ENCODE measurements at places on chromosomes 7 and 10.

- no peak for DNase-seq
Observed at GRCh38 chr10:33612551-33612950, 278.1 kb upstream of the NRP1 start.

GRCh38 chr7:13848681-13849131, 140.8 kb downstream of the ETV1 start:
- DNase-seq = no peak

DNA sequence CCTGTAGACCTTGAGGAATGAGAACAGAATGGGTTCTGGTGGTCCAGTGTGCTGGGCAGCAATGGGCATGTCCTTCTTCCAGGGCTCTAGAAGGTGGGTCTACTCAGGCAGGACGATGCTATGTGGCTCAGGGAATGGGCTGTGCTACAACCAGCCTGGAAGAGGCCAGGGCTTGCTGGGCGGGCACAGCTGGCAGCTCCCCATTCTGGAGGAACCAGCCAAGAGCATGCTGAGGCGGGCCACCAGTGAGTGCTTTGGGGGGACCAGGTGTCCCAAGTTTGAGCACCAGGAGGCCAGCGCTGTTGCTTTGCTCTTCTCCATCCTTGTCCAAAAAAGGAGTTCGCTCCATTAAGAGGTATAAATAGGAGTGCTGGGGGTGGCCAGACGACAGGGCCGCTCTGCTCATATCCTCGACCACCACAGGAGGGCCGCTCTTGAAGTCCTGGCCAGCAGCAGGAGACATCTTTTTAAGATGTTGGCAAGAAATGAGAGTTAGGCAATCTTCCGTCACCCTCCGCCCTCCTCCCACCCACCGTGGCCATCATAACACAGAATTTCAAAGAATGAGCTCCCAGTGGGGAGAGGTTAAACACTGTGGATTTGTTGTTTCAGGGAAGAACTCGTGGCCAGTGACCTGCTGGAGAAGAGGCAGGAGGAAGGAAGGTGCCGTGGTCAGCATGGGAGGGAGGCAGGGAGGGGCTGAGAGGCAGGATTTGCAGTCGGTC, 141.3 kb downstream of the GRK5 start:
- DNase-seq = no peak

DNA sequence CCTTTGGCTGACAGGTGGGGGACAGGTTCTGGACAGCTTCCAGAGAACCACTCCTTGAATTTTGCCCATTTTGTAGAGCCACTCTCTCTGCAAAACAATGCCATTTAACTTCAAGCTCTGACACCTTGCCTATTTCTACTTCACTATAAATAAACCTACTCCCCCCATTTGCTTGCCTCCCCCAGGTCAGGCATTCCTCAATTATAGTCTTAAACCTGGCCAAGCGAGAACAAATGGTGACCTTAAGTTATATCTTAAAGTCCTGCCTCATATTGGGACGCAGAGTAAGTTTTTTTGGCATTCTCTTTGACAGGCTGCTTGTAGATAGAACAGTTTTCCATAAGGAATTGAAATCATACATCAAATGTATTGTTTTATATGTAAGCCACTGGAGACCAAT, 706.9 kb downstream of the LRMDA start:
- DNase-seq = no peak

DNA sequence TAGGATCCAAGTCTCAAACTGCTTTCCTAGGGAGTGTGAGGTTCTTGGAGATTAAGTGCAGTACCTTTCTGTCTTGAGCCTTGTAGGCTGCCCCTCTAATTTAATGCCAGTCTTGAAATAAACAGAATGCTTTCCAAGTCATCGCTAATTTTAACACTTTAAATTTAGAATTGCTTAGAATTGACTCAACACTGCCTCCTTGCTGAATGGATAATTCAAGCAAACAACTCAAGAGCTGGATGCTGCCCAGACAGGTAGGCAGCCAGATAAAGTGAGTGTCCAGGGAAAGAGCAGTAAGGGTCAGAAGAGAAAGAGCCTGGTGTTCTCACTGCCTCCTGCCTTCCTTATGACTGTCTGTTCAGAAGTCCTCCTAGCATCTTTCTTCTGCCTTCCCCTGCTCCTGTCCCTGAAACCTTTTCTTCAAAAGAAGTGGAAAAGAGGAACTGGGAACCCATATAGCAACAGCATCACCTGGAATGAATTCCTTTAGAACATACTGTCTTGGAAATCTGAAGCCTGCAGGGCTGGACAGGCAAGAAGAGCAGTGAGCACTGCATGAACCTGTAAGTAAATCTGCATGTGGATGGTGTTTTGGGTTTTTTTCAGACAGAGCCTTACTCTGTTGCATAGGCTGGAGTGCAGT, 3.1 kb upstream of the GOT1 start:
- DNase-seq = no peak

DNA sequence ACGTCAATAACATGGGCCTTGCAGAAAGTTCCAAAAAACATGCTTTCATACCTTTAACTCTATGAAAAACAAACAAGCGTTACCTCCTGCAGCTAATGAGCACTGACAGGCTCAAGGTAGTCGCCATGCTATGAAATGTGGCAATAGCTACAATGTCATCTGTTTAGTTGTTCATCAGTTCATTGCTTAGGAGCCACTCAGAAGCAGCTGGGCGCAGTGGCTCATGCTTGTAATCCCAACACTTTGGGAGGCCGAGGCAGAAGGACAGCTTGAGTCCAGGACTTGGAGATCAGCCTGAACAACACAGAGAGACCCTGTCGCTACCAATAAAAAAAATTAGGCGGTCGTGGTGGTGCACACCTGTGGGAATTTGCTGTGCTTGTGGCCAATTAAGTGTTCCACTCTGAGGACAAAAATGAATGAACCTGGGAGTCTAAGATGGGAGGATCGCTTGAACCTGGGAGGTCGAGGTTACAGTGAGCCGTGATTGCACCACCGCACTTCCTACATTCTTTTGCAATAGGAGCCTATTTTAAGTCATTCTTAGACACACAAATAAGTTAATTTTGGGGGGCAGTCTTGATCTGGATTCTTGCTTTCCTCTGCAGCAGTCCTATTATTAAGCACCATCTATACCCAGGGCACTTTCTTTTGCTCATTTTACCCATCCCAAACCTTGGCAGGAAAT, 276.2 kb upstream of the KLF14 start:
- no peak for DNase-seq

DNA sequence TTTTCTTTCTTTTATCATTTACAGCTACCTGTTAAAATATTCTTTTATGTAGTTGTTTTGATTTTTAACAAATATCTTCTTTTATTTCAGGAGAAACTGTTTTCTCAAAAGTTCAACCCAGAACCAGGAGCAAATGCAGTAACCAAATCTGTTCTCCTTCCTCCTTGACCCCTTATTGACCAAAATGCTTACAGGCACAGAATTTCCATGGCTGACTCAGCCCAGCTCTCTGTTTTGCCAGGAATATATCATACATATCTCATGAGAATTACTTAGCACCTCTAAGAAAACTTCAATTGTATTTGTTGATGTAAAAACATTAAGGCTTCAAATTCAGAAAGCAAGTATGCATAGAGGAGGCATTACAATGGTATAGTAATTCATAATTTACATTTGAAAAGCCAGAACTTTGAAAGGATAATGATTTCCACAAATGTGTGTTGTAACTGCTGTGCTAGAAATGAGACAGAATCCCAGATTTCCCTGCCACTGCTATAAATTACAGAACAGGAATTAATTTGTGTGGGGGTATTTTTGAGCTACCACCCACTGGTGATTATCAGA, 2.2 kb downstream of the GSAP start:
- no peak for DNase-seq

- DNase-seq = no peak
Observed at GRCh38 chr7:19963695-19964094, 190.3 kb upstream of the TMEM196 start.

DNA sequence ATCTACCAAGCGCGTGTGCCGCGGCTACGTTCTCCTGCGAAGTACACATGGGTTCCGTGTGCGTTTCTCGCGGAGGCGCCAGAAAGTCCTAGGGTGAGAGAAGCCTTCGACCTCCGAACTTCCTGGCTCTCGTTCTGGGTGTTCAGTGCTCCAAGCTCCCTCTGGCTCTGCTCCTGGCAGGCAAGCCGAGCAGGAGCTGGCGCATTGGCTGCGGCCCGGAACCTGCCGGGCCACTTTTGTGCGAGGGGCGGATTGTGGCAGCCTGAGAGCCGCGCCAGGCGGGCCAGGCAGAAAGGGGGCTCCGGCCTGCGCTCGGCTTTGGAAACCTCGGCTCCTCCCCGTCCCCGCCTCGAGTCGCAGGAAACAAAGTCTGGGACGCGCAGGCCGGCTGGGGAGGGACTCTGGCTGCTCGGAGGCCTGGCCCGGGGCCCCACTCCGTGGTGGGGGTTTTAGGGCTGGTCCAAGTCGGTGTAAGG, 9.6 kb downstream of the EMX2 start:
- DNase-seq = peak; percentile 41

DNA sequence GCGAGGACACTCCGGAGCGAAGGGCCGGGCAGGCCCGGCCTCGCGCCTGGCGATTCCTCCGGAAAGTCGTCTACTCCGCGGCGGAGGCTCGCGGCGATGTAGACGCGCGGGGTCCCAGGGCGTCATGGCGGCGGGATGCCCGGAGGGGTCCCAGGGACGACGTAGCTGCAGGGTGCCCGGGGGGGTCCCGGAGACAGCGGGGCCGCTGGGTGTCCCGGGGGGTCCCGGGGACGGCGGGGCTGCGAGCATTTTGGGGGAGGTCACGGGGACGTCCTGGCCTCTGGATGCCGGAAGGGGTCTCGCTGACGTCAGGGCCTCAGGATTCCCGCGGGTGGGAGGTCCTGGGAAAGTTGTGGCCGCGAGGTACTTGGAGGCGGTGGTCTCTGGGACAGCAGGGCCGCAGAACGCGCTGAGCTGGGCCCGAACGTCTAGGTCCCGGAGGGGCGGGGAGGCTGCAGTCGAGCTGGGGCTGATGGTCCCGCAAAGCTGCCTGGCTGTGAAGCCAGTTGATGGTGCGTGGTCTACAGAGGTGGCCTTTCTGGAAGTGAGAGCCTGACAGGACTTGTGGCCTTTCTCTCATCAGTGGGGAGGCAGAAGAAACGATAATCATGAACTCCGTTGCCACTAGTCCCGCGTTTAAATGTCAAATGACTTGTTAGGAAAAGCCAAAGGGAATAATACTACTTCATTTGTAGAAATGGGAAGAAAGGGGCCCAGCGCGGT, 637 bp downstream of the HSPA14 start:
- DNase-seq = no peak

- DNase-seq = no peak
Observed at GRCh38 chr7:130650611-130651120, 17.9 kb downstream of the COPG2 start.

DNA sequence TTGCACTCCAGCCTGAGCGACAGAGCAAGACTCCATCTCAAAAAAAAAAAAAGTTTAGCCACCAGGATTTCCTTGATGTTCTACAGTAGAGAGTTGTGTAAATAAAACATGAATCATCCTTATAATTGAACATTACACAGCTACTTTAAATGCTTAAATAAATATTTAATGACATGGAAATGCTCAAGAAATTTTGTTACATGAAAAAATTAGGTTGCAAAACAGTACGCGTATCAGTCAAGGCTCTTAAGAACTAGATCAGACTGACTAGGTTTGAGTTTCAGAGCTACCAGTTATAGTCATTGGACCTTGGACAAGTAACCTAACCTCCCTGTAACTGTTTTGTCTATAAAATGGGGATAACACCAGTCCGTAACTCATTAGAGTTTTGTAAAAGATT, 38.7 kb upstream of the GSAP start:
- no peak for DNase-seq

DNA sequence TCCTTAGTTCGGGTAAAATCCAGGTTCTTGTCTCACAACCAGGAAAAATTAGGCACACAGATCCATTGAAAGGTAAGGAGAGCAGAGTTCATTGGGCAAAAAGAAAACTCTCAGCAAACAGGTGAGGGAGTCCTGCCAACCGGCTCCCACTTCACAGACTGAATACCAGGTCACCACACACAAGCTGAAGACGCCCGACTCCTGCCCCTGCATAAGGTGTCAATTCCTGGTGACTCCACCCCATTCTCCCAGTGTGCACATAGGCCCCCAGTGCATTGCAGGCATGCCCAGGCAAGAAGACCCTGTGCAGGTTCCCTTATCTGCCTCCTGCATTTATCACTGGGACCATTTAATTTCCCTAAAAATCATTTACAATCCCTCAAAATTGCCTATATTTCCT, 354.6 kb downstream of the LRRTM3 start:
- DNase-seq = no peak

DNA sequence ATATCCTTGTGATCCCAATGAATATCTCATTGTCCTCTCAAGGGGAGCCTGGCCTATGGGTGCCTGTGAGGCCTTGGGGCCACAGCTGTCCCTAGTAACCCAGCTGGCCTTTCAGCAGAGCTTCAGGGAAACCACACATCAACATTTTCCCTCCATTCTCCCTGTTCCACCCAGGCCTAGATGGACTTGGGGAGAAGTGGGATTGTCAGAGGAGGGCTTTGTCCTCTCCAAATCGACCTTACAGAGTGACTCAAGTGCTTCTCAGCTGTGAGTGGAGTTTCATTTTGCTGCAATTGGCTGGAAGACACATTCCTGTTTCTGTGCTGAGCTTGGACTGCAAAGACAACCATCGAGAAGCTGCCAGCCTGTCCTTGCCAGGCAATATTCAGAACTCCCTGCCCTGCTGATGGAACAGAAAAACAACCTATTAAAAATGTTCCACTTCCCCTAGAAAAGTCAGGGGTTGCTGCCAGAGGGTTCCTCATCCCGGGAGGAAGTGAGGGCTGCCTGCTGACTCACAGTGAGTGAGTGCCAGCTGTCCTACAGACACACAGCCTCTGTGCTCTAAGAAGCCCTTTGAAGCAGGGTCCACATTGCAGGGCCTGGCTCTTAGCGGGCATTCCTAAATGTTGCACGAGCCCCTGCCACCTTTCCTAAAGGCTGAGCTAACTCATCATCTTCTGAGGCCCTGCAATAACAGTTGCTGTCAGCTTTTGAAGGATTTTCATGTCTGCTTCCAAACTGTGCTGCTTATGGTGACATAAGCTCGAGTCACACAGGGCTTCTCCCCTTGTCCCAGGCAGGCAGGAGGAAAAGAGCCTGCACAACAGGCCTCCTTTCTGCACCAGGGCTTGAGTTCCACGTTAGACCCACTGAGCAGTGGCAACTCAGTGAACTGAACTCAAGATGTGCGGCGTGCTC, 20.5 kb downstream of the STRA8 start:
- DNase-seq = peak; percentile 70

GRCh38 chr7:150570556-150571465, 3.6 kb downstream of the GIMAP4 start:
- DNase-seq = no peak

DNA sequence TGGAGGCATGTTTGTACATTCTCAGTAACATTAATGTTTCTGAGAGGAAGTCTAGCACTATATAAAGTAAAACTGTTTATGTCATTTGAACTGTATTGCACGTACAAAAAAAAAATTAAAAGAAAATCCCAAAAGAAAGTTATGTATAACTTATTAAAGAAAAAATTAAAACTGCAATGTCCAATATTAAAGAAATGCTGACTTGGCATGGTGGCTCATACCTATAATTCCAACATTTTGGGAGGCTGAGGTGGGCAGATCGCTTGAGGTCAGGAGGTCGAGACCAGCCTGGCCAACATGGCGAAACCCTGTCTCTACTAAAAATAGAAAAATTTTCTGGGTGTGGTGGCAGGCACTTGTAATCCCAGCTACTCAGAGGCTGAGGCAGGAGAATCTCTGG, 178.7 kb upstream of the VIPR2 start:
- DNase-seq = no peak

Measured in anterior cingulate cortex (tissue), 58 donors.